ENCODE measurements at places on chromosomes 7 and 10.

DNA sequence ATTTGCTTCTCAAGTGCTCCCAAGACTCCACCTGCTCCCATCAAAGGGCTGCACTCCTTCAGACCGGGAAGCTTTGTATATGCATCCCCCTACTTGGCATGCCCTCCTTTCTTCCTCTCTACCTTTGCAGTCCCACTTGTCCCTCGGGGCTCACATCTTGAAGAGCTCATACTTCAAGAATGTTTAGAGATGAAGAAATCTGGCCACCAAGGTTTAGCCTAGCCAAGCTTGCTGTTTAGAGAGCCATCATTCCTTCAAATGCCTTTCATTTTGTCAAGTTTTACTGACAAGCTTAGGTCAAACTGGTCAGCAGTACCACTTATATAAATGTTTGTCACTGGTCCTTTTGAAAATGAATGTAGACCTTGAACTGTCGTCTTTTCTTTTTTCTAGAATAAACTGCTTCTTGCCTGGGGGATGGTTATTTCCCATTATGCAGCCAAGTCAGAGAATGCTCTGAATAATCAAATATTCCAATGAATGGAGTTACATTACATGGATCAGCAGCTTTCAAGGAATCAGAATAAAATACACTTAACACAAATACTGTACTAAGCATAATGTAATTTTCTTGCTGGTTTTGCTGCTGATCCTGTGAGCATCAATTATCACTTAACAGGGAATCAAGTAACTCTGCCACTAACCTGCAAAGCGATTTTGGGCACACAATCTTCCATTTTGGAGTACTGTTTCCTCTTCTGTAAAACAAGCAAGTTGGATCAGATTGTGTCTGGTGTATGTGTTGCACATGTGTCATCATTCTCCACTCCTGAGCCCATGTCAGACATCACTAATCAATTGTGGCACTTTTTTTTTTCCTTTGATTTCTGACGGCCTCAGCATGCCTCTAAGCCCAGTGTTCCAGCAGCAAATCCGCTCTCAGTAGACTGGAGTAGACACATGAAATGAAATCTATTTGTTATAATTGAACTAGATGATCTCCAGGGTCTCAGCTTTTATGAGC lies 357.9 kb downstream of the PTEN start:
- no peak for DNase-seq

DNA sequence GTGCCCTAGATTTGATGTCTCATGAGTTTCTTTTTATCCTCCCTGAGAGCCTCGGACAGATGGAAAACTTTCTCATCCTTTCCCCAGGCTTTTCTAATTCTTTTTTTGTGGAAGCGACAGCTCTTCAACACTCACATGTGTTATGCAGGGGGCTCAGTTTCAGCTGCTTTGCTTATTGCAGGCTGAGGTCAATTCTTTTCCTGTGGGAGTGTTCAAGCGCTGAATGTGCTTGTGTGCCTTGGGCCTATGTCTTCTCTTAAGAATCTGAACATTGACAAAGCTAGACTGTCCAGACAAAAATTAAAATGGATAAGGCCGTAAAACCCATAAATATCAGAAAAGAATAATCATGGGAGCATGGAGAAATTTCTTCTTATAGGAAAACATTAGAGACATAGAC lies 125.2 kb upstream of the STEAP4 start:
- no peak for DNase-seq

DNA sequence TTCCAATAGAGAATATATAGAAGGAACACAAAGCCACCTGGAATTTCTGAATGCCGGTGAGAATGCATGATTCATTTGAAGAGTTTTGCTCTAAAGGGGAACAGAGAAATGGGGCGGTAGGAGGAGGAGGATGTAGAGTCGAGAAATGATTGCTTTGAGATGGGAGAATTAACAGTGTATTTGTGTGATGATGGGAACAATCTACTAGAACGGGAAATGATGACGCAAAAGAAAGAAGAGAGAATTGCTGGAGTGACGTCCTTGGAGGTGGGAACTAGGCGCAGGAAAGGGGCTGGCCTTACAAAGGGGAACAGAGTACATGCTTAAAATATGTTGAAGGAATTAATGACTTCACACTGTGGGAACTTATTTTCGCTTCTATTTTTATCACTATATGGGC lies 188.1 kb downstream of the SDHAF3 start:
- DNase-seq, result no peak

GRCh38 chr10:57905861-57906260 lies 361.8 kb downstream of the IPMK start:
- no peak for DNase-seq

DNA sequence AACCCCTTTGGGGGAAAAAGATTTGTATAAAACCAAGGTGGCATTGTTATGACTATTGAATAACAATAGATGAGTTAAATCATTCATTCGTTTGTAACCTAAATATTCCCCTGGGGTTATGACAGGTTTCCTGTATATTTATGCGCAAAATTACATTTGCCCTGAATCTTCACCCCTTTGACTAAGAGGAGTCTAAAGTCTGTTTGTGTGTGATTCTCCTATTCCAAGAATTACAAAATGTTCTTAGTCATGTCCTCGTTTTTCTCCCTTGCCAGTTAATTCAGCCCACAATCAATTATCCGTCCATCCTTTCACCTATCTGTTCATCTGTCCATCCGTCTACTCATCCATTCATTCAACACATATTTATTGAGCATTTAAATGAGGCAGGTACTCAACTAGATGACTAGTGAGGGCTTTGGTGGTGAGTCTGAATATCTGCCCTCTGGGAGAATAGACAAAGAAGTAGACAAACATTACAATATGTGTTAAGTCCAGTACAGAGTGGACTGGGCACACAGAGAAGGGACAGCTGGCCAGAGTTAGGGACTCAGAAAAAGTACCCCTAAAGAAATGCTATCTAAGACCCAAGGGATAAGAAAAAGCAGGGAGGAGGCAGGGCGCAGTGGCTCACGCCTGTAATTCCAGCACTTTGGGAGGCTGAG lies 35.6 kb upstream of the TCF7L2 start:
- no peak for DNase-seq

DNA sequence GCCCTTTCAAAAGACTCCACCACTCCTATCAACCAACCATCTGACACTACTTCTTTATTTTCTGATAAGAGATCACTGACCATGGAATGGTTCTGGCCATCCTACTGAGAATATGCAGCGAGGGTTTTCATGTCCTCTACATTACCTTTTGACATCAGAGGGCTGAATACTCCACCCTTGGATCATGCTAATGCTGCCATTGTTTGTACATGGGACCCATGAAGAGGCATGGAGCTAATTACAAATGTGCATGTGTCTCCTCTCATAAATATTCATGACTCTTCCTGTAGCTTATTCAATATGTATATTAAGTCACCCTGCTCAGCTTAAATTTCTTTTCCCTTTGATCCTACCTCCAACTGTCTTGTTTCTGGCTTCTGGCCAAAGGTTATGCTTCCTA lies 1065.8 kb upstream of the GHITM start:
- DNase-seq, result no peak

- no peak for DNase-seq
Observed at GRCh38 chr7:47669178-47669891, 87.4 kb upstream of the TNS3 start.

- no peak for DNase-seq
Observed at GRCh38 chr10:62182595-62182994, 86.0 kb downstream of the RTKN2 start.

Data from GM04503 (cell line).